ENCODE measurements at places on chromosomes 5 and 9.

DNA sequence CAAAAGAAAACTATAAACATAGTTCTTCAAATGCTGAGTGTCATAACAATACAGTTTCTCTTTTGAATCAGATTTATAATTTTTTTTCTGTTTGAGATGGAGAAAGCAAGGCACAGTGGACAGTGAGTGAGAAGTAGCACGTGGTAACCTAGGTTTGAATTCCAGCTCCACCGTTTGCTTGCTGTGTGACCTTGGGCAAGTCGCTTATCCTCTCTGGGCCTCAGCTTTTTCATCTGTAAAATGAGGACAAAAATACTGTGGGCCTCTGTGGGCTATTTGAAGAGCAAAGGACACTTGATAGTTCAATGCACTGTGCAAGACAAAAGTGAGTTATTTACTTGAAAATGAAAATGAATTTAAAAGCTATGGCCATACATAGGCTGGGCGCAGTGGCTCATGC lies 187.7 kb upstream of the TBCA start:
- no peak for DNase-seq

DNA sequence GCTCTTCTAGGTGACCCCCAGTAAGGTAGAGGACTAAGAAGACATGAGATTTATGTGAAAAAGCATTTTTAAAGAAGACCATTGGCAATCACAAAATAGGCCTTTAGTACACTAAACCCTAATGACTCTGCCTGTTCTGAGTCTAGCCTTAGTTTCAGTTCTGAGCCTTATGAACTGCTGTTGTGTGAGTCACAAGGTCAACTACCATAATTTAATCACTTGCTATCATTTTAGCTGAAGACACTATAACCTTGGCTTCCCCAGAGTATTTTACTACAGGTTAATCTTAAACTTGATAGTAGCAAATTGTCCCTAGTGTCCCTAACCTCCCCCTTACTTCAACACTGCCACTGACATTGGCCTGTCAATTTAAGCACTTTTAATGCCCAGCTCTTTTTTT lies 34.4 kb downstream of the APC start:
- DNase-seq = no peak

GRCh38 chr5:113214606-113215323 lies 220.0 kb downstream of the TSSK1B start:
- DNase-seq = no peak

GRCh38 chr5:134568761-134569695 lies 43.6 kb downstream of the JADE2 start:
- no peak for DNase-seq

GRCh38 chr5:169728-170094 lies 21.6 kb upstream of the LRRC14B start:
- no peak for DNase-seq

DNA sequence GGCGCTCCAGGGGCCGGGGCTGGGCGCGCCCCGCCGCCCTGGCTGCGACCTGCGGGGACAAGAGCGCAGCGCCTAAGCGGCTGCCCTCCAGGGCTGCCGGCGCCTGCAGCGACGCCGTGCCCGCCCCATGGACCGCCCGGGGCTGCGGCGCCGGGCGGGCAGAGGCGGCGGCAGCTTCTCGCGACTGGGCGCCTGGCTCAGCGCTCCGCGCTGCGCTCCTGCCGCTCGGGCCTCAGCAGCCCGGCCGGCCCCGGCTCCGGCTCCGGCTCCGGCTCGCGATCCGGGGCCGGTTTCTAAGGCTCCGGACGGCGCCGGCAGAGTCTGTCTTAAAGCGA lies at the start of gene PITX1:
PITX1 (minus strand) TSS at position 328 of the 335 bp plus-strand sequence. CDS start 347 bp downstream, outside the sequence.
- peak; percentile 47 for DNase-seq

DNA sequence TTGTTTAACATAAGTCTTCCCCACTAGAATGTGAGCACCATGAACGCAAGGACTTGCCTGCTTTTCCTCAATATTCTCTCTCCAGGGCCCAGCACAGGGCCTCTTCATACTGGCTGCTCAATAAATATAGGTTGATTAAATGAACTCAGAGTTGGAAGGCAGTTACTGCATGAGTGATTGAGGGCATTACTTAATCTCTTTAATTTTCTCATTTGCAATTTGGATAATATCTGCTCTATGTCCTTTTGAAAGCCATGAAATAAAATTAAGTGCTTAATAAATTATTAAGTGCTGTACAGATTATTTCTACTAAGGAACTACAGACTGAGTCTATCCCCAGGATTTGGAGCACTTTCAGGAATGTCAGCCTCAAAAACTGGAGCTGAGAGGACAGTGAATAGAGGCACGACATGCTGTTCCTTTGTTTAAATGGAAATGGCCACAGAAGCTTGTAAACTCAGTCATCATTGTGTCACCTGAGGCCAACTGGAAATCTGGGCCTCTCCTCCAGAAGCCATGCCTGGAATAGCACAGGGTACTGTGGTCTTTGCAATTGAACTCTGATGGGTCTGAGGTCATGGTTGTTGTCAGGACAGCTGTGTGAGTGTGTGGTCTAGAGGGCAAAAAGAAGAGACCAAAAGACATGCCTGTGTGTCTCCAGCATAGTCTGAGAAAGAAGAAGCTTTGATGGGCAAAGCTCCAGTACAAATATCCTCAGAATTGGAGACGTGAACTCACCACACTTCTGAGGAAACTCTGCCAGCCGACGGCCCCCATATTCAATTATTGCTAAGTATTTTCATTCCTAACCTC lies 86.1 kb downstream of the SH3TC2 start:
- no peak for DNase-seq
